ENCODE measurements at places on chromosomes 16 and 17.

GRCh38 chr17:18957831-18958230, 5.9 kb downstream of the SLC5A10 start:
- DNase-seq, result no peak

GRCh38 chr16:23080747-23081146, 68.5 kb downstream of the USP31 start:
- DNase-seq, result no peak

- peak; percentile 81 for DNase-seq
These were observed 21.1 kb downstream of the NPTX1 start for GRCh38 chr17:80455336-80455710.

DNA sequence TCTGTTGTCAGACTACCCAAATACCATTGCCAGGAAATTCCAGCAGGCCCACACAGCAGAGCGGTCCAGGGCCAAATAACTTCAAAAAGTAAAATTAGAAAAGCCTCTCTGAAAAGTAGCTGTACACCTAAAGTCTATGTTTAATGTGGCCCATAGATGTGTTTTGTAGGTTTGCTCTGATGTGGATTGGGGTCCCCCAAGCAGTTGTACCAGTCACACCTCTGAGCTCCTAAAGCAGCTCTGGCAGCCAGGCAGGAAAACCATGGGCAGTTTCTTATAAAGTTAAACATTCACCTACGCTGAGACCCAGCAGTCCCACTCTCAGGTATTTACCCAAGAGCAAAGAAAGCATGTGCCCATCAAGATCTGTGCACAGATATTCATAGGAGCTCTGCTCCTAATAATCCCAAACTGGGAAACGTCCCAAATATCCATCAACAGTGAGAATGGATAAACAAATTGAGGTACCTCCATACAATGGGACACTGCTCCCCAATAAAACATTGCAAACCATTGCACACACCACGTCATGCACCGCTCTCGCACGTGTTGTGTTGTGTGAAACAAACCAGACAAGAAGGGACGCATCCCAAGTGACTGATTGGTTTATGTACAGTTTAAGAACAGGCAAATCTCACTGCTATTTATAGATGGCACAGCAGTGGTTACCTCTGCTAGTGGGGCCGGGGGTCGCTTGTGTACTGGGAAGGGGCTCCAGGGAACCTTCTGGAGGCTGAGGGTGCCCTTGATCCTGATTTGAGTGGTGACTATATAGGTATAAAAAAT, 15.8 kb upstream of the PRM1 start:
- peak; percentile 46 for DNase-seq

DNA sequence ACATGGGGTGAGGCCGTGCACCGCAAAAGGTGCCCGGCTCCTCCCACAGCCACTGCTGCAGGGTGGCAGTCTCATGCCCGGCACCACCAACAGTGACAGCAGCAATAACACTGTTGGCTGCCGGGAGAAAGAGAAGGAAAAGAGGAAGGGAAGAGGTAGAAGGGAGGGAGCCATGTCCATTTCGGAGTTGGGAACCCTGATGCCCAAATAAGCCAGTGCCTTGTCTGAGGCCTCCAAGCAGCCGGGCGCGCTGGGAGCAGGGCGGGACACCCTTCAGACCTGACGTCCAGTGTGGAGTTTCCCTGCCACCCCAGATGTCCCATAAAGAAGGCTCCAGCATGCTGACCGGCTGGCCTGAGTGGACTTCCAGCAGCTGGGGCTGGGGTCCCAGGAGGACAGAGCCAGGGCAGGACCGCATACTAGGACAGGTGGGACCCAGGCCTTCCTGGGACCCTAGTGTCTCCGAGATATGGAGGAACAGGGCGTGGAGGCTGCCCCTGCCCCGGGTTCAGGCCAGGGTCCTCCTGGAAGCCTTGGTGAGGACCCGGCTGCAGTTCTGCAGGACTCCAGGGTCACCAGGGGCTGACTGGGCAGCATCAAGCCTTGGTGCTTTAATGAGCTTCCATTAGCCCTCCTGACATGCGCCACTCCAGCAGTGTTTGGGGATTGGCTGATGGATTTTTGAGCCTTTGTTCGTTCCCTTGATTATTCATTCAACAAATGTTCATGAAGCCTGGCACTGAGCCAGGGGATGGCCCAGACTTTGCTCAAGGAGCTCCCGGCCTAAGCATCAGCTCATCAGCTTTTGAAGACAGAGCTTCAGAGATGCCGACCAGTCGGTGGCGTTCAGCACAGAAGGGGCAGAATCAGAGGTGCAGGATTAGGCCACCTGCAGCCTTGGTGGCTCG, 223.6 kb upstream of the CIBAR2 start:
- DNase-seq, result peak; percentile 41

DNA sequence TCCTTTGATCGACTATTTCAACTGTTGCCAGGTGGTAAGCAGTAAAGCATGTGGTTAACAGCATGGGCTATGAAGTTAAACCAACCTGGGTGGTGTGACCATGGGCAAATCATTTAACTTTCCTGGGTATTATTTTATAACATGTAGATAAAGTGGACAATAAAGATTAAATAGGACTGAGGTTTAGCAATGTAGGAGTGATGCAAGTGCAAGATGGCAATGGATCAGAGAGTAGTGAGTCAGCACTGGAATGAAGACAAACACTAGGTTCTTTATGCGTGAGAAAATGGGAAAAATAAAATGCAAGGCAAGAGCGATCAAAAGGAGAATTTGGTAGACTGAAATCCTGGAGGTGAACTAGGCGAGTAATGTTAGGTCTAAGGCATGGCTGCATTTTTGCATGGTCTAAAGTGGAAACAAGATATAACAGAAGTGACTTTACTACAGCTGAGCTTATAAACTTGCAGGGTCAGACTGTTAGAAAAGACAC, 222.4 kb upstream of the AXIN2 start:
- no peak for DNase-seq

DNA sequence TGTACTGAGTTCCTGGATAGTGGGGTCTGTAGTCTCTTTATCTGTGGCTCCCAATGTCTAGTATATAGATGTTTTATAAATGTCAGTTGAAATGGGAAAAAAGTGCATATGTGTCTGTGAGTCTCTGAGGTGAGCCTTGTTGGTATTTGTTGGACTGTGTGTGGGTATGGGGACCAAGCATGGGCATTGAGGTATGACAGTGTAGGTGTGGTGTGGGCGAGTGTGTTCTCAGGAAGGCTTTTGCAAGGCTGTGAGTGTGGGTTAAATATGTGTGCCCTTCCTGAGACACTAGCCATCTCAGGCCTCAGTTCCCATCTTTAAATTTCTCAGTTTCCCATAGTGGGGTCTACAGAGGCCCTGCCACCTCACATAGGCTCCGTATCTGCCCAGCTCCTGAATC, 440.2 kb upstream of the CCL2 start:
- DNase-seq, result no peak

- DNase-seq, result no peak
These were observed 50.2 kb downstream of the GRB7 start for GRCh38 chr17:39787743-39788484.

DNA sequence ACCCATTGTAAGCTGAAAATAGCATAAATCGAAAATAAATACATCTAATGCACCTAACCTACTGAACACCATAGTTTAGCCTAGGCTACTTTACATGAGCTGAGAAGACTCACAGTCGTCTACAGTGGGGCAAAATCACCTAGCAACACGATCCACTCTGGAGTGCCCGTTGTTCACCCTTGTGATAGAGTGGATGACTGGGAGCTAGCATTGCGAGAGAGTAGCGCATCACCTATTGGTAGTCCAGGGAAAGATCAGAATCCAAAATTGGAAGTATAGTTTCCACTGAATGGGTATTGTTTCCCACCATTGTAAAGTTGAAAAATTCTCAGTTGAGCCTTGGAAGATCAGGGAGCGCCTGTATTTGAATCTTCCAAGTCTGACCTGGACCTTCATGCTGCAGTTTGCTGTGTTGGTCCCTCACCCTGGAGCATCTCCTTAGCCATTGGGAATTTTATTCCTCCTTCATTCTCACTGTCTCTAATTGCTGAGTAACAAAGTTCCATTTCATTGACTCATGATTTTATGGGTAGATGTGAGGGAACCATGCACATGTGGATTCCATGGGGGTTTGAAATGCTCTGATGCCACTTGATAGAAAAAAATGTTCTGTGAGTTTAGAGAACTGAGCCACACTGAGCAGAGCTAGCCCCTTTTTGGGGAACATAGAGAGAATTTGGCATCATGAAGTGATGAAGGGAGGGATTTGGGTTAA, 19.6 kb downstream of the AKAP1 start:
- DNase-seq, result no peak

DNA sequence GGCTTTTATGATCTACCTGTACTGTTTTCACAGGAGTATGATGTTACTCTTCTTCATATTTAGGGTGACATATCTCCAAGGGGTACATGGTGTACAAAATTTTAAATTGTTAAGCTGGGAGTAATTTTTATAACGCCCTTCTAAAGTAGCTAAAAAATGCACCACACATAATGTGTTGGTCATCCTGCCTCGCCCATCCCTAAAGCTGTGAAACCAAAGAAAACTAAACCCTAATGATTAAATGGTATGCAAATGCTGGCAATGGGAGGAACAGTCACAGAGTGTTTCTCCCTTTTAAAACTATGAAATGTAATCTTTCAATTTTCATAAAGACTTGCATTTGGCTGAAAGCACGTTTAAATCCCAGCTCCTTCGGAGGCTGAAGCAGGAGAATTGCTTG, 2.0 kb upstream of the KRT24 start:
- no peak for DNase-seq

GRCh38 chr16:66604376-66605176, at the start of gene CMTM3:
Gene CMTM3 (plus strand): TSS chr16:66604704. CDS start chr16:66604806, 102 bp downstream.
- peak; percentile 77 for DNase-seq

- DNase-seq, result no peak
These were observed 22.6 kb upstream of the ARHGAP23 start for GRCh38 chr17:38405654-38406053.

- peak; percentile 50 for DNase-seq
These were observed 1.2 kb downstream of the RABEP2 start for GRCh38 chr16:28923652-28924398.

GRCh38 chr16:8203101-8203500, 387.2 kb downstream of the TMEM114 start:
- no peak for DNase-seq

GRCh38 chr16:68506331-68507053, 32.6 kb upstream of the ZFP90 start:
- no peak for DNase-seq

DNA sequence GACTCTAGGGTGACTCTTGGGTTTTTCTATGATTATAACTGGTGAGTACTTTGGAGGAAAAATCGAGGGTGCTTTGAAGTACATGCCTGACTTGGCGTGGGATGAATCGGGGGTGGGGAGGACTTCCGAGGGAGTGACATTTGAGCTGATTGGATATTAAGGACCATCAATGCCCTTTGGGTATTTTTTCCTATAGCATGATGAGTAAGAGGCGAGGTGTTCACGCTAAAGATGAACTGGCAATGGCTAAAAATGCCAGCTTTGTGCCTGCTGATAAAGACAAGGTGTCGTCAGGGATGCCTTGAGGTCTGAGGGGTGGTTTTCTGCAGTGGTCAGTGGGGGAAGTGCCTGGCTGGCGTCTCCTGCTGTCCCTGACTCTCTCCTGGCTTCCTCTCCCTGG, 25.3 kb downstream of the USP43 start:
- DNase-seq, result no peak

- DNase-seq, result no peak
These were observed 6.8 kb upstream of the CAVIN1 start for GRCh38 chr17:42429726-42430447.

DNA sequence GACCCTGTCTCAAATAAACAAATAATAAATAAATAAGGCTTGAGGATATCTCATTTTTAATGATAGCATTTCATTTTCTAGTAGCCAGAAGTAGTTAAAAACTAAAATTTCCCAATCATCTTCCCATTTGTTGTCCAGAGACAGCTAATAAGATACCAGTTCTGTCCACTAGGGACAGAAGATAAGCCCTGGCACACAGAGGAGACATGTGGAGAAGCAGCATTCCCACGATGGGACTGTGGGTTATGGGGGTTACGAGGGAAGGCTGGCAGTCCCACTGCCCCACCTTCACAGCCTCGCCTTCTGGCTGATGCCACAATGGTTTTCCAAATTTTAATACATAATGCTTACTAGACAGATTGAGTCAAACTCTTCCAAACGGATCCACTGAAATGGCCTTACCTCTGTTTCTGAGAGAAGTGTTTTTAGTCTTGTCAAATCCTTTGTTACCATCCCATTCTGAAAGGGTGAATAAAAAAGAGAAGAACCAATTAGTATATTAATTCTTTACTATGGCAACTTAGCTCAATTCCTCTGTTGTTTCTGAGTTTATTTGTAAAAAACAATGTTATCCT, 44.2 kb downstream of the HELZ start:
- peak; percentile 29 for DNase-seq

DNA sequence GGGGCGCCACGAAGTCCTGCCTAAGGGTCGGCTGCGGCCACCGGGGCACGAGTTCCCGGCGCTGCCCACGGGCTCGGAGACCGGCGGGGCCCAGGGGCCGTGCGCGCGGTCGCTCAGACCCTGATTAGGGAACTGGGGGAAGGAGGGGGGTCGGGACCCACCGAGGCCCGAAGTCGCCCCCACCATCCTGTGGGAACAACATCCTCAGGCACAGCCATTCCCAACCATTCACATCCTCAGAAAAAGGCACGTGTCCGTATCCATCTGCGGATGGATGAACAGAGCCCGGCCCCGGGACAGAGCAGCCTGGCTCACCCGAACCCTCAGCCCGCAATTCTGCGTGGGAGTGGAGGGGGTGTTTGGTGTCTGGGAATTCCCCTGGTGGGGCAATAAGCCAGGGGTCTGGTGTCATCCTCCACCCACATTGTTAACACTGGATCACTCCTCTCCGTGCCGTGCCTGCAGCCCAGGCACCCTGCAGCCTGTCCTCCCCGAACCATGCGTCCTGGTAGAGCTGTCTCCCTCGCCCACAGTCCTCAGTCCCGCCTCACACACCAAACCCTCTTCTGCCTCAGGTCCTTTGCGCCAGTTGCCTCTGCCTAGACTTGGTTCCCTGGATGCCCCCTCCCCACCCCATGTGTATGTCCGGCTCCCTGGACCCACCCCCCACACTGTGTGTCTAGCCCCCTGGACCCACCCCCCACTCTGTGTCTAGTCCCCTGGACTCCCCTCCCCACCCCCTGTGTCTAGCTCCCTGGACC, 789 bp upstream of the CCDC57 start:
- DNase-seq, result peak; percentile 36

DNA sequence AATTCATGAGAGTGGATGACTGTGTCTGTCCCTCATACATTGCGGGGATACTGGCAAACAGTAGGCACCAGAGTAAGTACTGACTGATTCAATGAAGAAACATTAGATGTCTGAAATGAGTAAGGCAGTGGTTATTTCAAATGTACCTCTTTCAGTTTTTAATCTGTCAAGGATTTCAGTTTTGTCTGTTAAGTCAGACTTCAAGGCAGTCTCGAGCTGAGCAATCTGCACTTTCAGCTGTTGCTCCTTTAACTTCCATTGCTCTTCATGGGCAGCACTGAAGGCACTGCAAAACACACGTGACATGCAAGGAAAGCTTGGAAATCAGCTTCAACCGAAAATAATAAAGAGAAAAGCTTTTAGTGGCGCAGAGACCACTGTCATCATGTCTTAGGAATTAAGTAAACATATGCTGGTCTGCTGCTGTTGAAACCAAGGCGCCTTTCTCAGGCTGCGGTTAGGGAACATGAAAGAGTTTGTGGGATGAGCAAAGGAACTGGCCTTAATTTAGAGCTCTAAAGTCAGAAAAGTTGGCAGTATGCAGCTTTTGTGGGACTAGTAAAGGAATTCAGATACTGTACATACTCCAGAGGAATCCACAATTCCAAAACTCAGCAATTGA, 38.8 kb downstream of the RPGRIP1L start:
- no peak for DNase-seq

Measured in hematopoietic multipotent progenitor cell treated with erythropoietin and hydrocortisone succinate and interleukin-3 and kit ligand, for 4 days (in vitro differentiated cells).